ENCODE measurements at places on chromosomes 3 and 15.

GRCh38 chr3:187369089-187369447 lies 883 bp downstream of the RTP4 start:
- DNase-seq = no peak

DNA sequence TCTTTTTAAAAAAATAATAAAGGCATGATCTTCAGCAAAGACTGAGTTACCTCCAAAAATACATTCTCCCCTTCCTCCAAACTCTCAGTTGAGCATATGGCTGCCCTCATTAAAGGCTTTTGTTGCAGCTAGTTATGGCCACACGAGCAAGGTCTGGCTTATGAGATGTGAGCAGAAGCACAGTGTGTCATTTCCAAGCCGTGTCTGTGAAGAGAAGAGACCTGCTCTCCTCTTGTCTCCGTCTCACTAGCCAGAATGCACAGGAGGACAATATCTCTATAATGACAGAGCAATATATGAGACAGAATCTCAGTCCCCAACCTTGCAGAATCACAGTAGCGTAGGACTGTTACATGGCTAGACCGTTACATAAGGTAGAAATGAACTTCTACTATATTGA lies 152.3 kb downstream of the MAGI1 start:
- no peak for DNase-seq

- peak; percentile 59 for DNase-seq
Observed at GRCh38 chr3:132344666-132345280, 27.6 kb downstream of the ACP3 start.

DNA sequence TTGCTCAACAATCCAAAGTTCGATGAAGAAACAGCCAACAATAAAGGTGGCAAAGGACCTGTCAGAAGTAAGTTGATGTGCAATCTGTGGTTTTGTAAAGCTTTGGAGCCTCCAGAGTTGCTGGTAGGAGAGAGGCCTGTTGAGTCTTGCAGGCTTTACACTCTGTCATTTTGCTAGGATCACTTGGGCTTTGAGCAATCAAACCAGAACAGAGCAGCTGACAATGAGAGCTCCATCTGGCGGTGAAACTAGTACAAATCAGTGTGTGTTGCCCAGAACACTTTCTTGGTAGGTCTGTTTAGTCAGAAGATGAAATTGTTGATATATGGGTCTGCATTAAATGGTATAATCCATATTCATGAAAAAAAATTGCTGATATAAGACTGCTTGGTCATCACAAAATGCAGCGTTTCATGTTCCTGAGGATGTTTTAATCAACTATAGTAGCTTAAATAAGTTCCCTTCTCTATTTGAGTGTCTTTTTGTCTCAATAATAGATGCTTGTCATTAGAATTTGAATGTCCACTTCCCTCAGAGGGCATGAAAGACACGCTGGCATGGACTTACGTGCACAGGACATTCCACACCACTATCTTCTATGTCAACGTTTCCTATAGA lies 25.7 kb downstream of the TMOD2 start:
- DNase-seq = peak; percentile 75

DNA sequence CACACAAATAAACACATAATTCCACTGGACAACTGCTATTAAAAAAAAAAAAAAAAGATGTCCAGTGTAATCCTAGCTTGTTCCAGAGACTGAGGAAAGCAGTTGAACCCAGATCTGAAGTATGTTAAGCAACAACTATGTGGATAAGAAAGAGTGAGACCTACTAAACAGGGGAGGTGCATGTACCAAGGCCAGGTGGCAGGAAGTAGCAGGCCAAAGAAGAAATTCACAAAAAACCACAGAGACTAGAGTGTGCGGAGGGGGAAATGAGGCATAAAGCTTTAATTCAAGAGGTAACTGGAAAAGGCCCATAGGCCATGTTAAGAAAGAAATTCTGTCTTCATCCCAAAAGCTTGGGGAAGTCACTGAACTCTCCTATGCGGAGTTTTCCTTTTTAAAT lies 490.0 kb downstream of the NAALADL2 start:
- DNase-seq = no peak

Measured in fibroblast of skin of back (primary cell).